ENCODE measurements at places on chromosomes 1 and 21.
A peak's percentile ranks its signal among the peaks of the same experiment; 100 is the strongest.

DNA sequence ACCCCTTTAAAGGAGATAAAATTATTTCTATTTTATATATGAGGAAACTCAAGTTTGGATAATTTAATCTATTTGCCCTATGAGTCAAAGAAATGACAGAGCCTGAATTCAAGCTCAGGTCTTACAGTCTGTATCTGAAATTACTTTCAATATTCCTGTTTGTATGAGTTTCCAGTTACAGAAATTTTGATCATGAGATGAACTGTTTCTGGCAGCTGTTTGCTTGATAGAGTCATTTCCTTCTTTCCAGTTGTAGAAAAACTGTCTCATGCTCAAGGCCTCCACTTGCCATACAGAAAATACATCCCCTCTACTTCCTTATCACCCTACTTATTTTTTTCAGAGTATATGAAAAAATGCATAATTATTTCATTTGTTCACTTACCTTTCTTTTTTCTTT is 87.6 kb downstream of the PTPRC start:
- no peak for DNase-seq

DNA sequence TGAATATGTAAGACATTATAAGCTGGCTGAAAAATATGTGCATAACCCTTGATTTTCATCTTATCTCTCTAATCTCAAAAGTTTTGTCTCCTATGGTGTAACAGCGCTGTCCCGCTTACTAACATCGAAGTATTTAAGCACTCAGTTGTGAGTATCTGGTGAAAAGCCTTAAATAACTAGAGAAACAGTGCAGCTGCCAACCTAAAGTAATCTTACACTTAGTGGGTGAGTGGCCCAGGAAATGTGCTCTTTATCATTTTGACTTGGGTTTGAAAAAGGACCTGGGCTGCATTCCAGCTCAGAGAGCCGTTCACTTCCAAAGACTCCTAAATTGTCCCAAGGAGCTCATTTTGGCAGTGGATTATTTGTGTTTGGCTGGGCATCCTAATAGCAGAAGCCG is 225.9 kb downstream of the SPATA17 start:
- DNase-seq, result no peak

DNA sequence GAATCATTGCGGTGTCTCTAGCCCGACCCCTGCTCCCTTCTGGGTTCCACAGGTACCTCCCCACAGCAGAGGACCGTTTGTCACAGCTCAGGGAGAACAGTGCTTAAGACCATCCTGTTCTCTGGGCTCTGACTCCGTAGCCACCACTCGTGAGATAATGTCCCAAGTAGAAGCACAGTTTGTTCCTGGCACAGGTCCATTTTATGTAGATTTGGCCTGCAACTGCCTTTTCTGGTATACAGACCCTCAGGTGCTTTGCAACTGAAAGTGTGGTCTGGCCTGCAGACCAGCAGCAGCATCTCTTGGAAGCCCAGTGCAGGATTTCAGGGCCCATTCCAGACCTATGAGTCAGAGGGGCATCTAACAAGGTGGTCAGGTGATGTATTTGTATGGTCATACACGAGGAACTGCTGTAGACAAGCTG is 28.4 kb upstream of the TMEM125 start:
- no peak for DNase-seq

GRCh38 chr1:201222125-201222524 is 31.5 kb downstream of the IGFN1 start:
- peak; percentile 20 for DNase-seq

DNA sequence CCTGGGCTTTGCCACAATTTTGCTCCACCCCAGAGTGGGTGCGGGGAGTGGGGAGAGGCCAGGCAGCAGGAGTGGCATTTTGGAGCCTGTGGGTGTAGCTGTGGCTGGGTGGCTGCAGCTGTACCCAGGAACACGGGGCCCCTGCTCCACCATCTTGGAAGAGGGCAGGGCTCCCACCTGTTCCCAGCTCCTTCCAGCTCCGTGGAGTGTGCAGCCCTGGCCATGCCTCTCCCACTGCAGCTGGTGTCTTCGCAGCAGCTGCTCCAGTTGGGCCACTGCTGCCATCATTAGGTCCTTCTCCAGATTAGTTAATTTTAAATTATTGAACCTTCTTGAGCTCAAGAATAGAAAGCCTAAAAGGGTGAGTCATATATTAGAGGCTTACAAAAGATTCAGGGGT is 17.6 kb downstream of the FAM20B start:
- no peak for DNase-seq

GRCh38 chr21:39647476-39647875 is 34.7 kb downstream of the B3GALT5 start:
- no peak for DNase-seq

- no peak for DNase-seq
Measured at GRCh38 chr1:198939956-198940355, 301.1 kb downstream of the PTPRC start.

- no peak for DNase-seq
Measured at GRCh38 chr1:84344286-84344685, 42.8 kb downstream of the SAMD13 start.

DNA sequence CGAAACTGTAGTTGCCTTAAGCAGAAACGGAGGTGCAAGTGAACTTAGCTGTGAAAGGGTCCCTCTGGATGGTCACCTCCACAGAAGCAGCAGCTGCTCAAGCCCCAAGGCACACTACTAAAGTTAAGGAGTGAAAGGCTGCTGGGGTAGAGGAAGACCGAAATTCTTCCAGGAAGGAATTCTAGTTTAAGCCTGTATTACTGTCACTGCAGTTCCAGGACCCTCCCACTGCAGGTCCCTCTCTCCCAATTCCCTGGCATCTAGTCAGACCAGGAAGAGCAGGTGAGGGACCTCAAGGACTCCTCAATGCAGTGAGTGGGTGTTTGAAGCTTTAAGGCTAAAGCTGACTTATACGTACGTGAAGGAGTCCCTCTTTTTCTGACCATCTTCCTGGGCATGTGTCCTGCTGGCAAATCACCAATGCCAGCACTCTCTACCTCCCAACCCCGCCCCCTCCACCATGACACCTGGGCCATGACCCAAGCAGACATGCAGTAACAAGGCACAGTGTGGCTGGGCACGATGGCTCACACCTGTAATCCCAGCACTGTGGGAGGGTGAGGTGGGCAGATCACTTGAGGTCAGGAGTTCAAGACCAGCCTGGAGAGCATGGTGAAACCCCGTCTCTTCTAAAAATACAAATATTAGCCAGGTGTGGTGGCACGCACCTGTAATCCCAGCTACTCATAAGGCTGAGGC is 57.2 kb downstream of the TGFBR3 start:
- DNase-seq, result no peak

- DNase-seq, result no peak
Measured at GRCh38 chr1:153526132-153526543, 9.7 kb downstream of the S100A6 start.

Measured in D341Med (cell line).